NCI-H187 (cell line): ENCODE measurements at places on chromosomes 4 and X.
A peak's percentile ranks its signal among the peaks of the same experiment; 100 is the strongest.

DNA sequence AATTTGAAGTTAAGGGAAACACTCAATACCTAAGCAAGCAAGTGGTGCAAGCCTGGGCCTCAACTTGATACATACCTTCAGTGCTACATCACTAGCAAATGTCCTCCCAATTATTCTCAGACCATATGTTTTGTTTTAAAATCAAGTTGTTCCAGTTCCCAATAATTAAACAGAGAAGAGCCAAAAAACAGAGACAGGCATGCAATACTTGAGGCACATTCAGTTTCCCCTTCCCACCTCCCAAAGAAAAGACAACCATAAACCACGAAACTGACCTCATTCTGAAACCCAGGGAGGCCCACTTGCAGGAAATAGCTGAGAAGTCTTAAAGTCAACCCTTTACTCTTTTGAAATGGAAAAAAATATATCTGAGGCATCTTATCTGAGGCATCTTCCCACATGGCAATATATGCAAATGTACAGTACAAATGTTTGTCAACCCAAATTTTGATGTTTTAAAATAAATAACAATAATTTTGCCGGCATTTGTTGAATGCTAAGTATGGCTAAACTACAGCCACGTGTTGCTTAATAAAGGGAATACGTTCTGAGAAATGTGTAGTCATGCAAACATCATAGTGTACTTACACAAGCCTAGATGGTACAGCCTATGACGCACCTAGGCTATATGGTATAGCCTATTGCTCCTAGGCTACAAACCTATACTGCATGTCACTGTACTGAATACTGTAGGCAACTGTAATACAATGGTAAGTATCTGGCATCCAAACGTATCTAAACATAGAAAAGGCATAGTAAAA lies 147.5 kb downstream of the TSPAN5 start:
- no peak for DNase-seq

DNA sequence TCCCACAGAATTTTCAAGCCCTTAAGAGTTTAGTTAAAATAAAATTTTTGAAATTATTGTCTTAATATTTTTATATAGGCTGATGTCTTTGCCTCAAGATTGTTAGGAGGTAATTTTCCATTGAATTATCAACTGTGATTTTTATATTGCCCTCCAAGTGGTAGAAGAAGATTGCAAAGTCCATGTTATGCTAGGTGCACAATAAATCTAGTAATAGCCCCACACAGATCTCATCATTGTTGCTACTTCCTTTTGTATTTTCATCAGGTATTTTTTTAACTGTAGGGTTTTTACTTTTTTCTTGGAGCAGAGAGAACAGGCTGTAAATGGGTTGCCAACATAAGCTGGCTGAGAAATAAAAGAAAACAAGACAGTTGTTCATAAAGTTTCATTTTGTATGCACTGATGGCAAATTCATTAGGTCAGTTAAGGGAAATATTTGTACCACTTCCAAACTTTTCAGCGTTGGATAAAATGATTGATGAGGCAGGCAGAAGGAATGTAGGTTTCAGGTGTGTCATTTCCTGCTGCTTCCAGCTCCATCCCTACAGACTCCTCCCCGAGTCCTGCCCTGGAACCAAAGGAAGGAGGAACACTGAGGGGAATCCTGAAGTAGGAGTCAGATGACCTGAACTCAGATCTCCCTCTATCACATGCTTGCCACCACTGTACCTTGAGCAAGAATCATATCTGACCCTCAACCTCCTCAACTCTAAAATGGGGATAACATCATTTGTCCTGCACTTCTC lies 105.5 kb downstream of the PRRG1 start:
- no peak for DNase-seq

DNA sequence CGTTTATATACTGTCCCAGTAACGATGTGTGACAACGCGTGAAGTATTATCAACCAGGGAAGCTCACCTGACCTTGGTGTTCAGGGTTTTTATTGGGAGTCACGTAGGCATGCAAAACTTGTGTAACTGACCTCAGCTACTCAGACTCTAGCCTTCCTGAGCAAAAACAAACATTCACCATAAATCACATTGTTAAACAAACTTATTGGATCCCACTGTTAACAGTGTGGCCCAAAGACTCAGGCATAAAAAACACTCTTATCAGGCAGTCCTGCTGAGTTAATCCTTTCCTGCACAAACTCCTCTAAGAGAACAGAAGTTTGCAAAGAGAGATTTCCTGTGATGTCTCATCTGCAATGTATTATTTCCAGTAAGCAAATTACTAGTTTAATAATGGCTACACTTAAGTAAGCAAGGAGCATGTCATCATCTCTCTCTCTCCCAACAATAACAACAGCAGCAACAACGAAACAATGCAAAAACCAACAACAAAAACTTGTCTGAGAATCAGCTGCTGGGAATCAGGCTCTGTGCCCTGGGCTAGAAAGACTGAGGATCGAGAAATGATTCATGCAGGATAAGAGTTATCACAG lies 12.0 kb downstream of the GAGE1 start:
- no peak for DNase-seq

DNA sequence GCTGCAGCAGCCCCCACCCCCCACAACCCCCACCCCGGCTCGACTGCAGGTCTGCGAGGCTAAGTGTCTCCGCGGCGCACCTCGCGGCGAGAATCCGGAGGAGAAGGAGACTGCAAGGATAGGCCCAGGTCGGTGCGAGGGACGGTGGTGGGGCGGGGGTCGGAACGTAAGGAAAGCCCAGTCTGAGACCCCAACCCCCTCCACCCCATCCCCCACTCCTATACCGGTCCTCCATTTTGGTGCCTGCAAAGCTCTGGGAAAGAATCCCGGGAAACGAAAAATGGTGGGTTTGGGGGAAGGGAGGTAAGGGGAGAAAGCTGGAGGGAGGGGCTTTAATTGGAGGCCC lies 614 bp downstream of the BEX3 start:
- no peak for DNase-seq

DNA sequence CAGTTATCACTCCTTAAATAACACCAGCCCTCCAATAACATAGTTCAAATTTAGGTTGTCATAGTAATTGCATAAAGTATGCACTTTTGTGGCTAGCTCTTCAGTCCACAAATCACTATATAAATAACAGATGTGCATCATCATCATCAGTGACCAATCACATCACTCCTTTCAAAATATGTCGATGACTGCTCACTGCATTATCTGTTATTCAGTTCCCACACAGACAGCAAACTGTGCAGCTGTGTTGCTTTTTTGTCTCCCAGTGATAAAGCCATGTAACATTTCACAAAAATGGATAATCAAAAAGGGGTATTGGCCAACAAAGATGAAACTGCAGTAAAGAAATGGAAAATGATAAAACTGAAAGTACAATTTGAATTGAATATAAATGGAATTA lies 205.4 kb downstream of the DCLK2 start:
- no peak for DNase-seq

- peak; percentile 3 for DNase-seq
These were observed 487 bp downstream of the HMGB2 start for GRCh38 chr4:173333658-173334084.

- DNase-seq = no peak
These were observed 500 bp downstream of the CDX4 start for GRCh38 chrX:73447311-73447794.

DNA sequence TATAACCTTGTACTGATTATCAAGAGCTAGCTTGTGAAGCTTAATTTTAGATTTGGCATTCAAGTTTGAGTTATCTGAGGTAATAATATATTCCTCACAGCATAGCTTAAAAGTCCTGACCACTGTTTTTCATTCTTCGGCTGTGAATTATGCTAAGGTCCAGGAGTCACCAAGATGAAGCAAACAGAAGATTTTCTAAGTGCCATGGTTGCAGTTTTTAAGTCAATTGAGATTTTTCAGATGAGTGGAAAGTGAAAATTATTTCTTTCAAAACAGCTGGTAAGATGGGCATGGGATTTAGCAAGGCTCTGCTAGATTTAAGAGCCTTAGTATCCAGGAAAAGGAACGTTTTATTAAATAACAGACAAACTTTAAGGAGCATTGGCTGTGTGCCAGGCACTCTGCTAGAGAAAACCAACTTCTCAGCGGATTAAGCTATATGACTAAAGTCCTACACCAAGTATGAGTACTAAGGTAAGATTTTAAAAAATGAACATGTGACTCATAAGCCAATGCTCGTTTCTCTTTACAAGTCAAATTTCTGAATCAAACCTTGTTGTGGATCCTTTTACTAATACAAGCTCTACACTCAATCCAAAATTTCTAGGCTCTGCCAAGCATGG lies 149.9 kb upstream of the IL15 start:
- no peak for DNase-seq

- DNase-seq = no peak
These were observed 40.6 kb downstream of the CLCN3 start for GRCh38 chr4:169660929-169661328.

DNA sequence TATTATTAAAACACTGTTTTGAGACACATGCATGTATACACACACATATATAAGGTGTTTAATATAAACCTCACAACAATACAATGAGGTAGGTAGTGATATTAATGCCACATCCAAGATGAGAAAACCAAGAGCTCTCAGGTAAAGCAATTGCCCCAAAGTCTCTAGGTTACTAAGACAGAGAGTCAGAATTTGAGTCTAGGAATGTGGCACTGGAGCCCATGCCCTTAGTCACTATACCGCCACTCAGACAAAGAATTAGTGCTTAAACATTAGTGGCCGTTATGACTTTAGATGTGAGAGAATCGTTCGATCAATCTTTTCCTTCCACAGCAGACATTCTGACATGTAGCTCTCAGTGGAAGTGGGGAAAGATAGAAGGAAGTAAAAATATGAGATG lies 108.2 kb upstream of the ACSL4 start:
- no peak for DNase-seq

DNA sequence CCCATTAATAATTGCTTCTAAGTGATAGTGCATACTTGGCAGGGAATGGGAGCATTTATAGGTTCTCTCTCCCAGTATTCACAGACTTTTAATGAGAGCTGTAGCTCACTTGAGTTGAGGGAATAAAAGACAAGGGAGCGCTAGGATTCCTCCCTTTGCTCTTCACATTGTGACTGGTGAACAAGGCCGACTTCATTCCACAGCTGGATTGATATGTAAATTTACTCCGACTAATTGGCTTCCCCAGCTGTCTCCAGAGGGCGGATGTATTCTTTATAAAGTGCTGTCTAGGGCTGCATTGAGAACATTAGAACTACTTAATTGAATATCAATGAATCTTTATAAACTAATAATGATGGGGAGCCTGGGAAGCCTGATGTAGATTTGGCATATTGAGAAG lies 63.4 kb downstream of the GPR50 start:
- no peak for DNase-seq

DNA sequence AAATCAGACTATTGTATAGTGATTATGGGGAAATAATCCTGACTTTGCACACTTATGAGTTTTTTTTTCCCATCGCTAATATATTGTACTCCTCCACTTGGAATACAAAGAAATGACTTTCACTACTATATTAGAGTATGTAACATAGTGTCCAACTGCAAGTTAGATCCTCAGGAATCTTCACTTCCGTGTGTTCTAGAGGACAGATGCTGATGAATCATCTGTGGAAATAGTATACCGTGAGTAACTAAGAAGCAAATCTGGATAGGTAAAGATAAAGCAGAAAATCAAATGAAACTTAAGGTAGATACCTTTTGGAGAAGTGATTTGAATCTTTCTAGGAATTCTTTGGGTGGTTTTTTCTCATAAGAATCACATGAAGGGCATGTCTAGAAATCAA lies 8.3 kb downstream of the IL21 start:
- DNase-seq = no peak

DNA sequence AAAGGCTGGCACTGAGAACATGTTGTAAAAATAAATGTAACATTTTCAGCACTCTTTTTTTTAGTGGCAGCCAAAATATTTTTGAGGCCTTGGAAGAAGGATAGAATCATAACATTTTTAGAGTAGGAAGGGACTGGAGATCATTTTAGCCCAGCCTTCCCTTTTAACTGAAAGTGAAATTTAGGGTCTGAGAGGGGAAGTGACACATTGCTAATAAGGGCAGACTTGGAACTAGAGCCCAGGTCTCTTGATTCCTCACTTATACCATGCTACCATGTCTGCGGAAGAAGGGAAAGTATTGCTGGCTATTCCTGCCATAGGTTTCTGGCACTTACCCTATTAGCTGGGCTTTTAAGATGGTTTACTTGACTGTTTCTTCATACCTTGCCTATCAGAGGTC lies 4.8 kb downstream of the WDR44 start:
- no peak for DNase-seq

DNA sequence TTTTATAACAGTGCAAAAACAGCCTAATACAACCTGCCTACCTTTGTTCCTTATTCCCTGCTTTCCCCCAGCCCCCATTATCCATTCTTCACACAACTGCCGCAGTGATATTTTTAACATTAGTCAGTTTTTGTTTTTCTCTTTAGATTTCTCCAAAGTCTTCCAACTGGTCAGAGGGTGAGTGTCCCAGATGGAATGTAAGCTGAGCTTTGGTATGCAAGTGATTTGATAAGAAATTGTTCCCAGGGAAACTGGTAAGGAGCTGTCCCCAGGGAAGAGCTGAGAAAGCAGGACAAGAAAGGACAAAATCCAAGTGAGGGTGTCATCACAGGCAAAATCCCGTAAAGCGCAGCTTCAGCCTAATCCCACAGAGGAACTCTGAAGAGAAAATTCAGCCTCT lies 475.5 kb upstream of the ADGRL3 start:
- DNase-seq = no peak

GRCh38 chr4:26113339-26113940 lies 199.4 kb downstream of the SMIM20 start:
- no peak for DNase-seq

DNA sequence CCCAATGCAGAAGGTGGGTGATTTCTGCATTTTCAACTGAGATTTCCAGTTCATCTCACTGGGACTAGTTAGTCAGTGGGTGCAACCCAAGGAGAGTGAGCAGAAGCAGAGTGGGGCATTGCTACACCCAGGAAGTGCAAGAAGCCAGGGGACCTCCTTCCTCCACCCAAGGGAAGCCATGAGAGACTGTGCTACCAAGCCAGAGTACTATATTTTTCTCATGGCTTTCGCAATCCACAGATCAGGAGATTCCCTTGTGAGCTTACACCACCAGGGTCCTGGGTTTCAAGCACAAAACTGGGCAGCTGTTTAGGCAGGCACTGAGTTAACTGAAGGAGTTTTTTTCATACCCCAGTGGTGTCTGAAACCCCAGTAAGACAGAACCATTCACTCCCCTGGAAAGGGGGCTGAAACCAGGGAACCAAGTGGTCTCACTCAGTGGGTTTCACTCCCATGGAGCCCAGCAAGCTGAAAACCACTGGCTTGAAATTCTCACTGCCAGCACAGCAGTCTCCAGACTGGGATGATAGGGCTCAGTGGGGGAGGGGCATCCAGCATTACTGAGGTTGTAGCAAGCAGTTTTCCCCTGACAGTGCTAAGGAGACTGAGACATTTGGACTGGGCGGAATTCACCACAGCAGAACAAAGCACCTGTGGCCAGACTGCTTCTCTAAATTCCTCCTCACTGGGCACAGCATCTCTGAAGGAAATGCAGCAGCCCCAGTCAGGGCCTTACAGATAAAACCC lies 903.4 kb downstream of the TECRL start:
- DNase-seq = no peak

DNA sequence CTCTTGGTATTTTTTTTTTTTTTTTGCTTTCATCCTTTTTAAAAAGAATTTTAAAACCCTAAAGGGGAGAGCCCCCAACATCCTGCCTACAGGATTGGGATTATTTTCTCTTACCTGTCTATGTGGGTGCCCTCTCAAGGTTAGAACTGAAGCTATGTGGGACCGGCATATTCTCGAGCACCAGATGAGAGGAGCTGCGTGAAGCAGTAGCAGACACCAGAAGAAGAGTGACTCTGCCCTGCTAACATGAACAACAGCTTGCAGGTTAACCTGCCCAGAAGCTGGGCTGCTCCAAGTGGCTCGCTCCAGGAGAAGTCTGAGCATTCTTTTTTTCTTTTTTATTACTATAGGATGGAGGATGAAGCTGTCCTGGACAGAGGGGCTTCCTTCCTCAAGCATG lies 102.6 kb upstream of the SLC4A4 start:
- DNase-seq = no peak
